ENCODE measurements at places on chromosomes 16 and 17.

DNA sequence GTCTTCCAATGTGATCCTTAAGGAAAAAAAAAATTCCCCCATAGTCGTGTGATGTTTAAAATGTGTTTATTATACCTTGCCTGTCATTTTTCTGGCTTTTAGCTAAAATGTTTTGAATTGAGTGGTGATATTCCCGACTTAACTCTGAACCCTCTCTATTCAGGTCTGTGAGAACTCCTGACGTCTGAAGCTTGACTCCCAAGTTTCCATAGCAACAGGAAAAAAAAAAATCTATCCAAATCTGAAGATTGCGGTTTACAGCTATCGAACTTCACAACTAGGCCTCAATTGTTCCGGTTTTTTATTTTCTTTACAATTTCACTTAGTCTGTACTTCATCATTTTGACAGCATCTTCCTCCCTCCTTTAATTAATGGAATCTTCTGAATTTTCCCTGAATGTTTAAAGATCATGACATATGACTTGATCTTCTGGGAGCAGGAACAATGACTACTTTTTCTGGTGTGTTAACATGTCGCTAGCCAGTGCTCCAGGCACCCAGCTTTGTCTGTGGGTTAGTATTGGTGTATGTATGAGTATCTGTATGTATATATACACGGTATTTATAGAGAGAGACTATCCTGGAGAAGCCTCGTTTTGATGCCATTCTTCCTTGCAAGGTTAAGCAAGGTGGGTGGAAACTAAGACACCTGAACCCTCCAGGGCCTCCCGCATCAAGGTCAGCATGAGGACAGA lies 12.8 kb upstream of the HSBP1 start:
- no peak for DNase-seq

DNA sequence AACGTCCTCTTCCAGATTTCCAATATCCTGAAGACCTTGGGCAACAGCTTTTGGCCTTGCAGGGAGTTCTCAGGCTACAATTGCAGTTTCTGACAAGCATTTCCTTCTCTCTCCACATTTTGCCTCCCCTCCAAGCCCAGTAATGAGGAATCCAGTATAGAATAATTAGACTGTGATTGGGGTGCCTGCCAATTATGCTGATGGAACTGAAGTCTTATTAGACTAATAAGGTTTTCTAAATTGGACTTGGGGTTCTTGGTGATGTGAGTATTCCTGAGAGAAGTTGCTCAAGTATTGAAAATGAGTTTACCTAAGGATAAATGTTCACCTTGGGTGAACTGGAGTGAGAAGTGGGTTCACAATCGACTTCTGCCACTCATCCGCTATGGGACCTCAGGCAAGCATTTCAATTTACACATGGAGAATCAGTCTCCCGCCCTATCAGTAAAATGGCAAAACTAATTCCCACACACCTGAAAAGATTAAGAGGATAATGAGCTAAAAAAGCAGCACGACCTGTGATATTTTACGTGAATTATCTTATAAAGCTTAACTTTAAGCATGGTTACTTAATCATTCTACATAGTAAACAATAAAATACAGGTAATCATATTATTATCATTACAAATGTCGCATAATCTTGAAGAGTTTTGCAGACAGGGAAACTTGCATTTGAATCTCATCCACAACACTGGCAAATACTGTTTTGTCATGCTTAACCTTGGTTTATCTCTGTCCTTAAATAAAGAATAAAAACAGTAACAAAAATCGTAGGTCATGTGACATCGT lies 628.0 kb downstream of the TMEM114 start:
- no peak for DNase-seq

- DNase-seq, result no peak
These were observed 7.1 kb downstream of the NAGPA start for GRCh38 chr16:5026664-5027063.

GRCh38 chr16:75329943-75330342 lies 78.5 kb upstream of the BCAR1 start:
- no peak for DNase-seq

DNA sequence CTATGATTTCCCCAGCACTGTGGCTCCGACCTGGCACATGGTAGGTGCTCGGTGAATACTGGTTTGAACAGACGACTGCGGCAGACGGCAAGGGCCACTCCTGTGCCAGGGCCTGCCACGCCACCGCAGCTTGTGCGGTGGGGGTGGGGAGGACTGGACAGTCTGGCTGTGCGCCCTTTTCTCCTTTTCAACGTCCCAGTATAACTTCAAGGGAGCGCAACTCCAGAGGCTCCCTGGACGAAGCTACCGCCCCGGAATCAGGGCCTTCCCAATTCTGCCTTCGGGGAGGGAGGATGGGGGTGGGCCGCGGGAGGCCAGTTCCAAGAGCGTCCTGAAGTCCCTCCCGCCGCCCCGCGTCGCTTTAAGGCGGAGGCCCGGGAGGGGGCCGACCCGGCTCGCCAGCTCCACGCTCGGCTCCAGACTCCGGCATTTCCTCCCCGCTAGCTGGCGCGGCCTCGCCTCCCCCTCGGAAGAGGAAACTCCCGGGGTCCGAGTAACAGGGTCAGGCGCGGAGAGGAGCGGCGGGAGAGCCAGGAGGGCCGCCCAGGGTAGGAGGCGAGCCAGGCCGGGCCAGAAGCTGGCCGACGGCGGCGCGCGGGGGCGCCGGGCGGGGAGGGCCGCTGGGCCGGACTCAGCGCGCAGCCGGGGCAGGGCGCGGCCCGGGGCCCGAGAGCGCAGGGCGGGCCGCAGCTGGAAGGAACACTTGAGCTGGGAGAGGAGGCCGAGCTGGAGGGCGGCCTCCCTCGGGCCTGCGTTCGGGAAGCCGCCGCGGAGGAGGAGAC lies at the start of gene ITPRIPL2:
ITPRIPL2 (plus strand) TSS at position 388 of the 782 bp plus-strand sequence. CDS start 498 bp downstream, outside the sequence.
- DNase-seq, result no peak

DNA sequence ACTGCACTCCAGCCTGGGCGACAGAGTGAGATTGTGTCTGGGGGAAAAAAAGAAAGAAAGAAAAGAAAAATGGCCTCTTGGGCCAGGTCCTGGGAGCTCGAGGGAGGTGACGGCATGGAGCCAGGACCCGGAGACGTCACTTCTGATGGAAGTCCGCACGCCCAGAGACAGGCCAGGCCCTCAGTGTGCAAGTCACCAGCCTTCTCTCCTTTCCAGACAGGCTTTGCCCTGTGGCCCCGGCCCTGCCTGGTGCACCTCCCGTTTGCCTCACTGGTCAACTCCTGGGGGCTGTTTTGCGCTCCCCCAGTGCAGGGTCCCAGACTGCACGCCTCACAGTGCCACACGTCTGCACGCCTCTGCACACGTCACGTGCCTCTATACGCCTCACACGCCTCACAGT lies 44.1 kb downstream of the CBFA2T3 start:
- DNase-seq, result no peak

- DNase-seq, result no peak
These were observed 39.0 kb downstream of the EMP2 start for GRCh38 chr16:10541366-10541765.

DNA sequence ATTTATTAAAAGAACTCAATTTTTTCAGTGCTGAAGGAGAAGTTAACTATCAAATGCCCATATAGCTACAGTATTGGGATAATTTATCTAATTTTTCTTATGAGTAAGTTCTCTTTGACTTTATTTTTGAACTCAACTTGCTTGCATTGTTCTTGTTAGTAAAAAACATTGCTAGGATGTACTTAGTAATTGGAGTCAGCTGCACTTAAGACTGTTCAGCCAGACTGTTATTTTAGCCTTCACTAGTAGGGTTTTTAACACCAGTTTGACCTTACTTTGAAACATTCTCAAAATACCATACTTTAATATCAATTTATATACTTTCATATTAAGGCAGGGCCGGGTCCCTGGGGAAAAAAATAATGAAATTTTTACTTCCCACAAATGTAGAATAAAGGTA lies 256.6 kb upstream of the TBX2 start:
- no peak for DNase-seq

DNA sequence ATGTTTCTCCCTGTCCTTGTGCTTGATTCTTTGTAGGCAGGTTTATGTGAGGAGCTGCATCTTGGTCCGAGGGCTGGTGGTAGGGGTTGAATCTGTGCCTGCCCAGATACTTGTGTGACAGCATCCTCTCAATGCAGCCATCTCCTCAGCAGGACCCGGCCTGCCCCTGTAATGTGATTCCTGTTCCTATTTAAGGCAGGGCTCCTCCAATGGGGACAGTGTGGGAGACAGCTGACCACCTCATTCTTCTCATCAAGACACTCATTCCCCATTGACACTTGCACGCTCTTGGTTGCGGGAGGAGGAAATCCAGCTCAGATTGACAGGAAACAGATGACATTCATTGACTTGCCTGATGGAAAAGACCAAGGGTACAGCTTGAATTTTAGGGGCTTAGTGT lies 384.5 kb downstream of the CPPED1 start:
- no peak for DNase-seq

DNA sequence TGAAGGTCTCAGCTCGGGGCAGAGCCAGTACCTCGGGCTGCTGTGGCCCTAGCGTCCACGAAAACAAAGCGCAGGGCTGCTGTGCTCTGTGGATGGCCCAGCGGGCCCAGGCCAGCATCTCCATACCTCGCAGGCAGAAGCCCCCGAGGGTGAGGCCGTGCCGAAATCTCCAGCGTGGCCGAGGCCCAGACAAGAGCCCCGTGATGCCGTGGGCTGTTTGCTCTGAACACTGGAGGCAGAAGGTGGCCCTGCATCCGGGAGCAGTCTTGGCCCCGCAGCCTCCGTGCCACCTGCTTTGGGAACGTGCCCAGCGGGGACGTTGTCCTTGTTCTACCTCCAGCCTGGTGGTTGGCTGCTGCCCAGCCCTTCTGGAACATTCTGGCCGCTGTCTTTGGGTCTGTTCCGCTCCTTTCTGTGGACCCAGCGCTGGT lies 121.4 kb downstream of the BANP start:
- DNase-seq, result no peak

GRCh38 chr17:38746849-38747462 lies 1.2 kb downstream of the PCGF2 start:
- no peak for DNase-seq

DNA sequence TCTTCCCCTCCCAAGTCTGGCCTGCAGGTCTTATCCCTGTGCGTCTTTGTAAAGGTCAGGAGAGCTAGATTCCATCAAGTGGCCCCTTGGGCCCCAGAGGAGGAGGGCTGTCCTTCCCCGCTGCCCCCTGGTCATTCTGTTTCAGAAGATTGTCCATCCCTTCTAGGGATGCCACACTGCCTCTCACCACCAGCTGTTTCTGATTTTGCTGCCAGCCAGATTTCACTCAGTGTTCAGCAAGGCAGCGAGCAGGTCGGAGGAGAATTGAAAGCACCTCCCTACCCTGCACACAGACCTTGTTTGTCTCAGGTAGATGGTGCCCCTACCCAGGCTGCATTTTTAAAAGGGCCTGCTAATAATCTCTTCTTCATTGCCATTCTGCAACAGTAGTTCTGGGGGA lies 21.7 kb upstream of the NAT9 start:
- no peak for DNase-seq

- DNase-seq, result no peak
These were observed 116.4 kb upstream of the CRHR1 start for GRCh38 chr17:45667591-45668171.

DNA sequence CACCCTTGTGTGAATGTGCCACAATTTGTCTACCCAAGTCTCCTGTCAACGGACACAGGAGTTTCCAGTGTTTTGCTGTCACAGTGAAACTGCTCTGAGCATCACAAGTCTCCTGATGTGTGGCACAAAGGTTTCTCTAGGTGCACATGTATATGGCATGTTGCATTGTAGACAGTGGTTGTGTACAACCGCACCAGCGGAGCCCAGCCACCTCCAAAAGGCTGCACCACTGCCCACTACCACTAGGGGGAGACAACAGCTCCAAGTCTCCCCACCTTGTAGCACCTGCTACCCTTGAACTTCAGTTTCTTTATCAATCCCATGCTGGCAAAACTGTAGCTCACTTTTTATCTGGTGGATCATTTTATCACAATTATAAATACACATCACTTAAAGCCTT lies 95.5 kb upstream of the ZNF469 start:
- DNase-seq, result no peak

- no peak for DNase-seq
These were observed 90.5 kb downstream of the AATF start for GRCh38 chr17:37039269-37039668.

DNA sequence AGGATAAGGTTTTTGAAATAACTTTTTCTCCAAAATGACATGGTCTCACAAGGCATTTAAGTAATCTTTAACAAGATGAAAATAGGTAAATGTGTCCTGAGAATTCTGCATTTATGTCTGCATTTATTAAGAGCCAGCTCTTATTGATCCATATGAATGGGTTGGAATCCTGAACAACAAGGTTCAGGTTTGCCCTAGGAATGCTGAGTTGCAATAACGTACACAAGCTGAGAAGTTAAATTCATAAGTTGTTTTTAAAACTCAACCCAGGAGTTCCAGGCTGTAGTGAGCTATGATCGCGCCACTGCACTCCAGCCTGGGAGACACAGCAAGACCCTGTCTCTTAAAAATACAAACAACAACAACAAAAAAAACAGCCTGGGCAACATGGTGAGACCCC lies 28.1 kb downstream of the GLG1 start:
- DNase-seq, result no peak

- DNase-seq, result no peak
These were observed 9.2 kb downstream of the HIRIP3 start for GRCh38 chr16:29986231-29986630.

GRCh38 chr17:83014940-83015910 lies 64.2 kb upstream of the METRNL start:
- no peak for DNase-seq

DNA sequence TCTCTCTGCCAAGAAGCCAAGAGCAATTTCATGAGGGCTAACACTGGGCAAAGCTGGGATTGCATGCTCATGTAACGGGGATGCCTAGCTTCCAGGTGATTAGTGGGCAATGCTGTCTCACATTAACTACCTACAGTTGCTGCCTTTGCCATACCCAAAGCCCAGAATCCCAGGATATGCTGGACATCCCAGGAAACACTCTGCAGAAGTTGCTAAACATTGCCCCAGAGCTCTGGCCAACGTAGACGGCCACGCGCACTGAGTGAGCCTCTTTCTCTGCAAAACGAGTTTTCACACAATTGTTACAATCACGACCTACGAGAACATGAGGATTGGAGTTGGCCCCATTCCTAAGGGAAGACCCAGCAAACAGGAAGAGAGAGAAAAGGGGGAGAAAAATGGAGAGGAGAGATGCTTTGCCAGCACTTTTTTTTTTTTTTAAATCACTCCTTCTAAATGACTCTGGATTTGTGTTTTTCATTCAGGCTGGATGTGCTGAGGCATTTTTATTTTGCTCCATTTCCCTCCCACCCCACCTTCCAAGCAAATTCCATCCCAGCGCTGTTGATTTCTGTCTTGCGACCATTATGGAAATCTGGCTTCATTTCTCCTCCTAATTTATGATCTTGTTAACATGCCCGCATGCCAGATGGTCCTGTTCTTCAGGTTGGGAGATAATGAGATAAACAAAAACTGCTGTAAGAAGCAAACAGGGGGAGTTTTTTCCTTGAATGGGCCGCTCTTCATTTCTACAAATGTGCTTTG lies 112.8 kb upstream of the DNAH9 start:
- DNase-seq, result no peak

All from central memory CD8-positive, alpha-beta T cell (primary cell).